NCI-H2171 (cell line): ENCODE measurements at places on chromosomes 3 and 15.
A peak's percentile ranks its signal among the peaks of the same experiment; 100 is the strongest.

DNA sequence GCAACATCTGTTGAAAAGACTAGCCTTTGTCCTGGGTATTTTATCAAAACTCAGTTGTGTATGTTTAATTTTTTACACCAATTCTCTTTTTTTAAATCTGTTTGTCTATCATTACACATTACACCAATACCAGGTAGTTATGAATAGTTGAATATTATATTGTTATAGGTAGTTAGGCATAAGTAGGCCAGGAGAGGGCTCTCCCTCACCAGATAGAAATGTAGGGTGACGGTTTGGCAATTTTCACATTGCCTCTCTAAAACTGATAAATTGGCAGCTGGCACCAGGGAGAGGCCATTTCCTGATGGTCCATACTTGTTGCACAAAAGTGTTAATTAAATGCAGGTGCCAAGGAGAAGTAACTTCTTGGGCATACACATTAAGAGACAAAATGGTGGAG lies 483.1 kb upstream of the EPHA6 start:
- DNase-seq: no peak

DNA sequence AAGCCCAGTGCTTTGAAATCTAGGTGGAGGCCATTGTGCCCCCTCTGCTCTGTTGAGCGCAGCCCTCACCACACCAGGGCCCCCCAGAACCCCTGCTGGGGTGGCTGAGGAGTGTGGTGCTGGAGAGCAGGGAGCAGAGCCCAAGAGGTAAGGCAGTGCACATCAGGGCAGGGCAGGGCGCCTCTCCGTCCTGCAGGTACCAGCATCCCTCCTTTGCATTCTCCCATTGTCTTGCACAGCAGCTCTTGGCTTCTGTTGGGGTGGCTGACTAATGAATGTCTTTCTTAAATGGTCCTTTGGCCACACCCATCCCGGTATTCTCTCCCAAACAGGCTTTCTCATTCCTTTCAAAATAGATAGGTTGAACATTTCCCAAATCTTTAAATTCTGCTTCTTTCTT lies 41.4 kb upstream of the GABRG3 start:
- DNase-seq: no peak

- DNase-seq: no peak
These were observed 125.9 kb downstream of the ATP10A start for GRCh38 chr15:25737218-25737643.

DNA sequence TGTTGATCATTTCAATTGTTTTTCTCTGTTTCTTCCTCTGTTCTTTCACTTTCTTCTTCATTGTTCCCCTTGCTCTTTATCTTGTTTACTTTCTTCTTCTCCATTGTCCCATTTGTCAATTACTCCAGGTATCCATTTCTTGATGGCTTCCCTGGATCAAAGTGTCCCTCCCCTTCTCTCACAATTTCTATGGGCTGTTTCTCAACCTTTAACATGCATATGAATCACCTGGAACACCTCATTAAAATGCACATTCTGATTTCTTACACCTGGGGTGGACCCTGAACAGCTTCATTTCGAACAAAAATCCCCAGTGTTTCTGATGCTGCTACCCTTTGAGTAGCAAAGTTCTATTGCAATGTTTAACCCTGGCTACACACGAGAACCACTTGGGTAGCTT lies 454.8 kb downstream of the EPHA6 start:
- no peak for DNase-seq

- DNase-seq: no peak
These were observed 50.6 kb downstream of the SLC6A6 start for GRCh38 chr3:14452740-14453710.

DNA sequence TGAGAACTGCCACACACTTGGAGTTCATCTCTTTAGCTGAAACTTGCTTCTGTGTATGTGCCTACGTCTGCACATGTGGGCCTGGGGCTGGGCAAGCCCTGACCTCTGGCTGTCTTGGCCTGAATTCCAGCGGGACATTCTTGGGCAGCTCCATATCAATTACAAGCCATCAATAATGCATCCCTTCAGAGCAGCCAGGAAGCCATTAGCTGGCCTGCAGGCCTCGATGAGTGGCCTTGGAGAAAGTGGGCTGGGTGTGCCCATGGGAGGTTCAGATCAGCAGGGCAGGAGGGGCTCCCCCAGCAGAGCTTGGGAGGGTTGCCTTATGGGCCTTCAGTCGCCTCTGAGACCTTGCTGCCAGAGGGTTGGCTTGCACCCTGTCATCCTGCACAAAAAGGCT lies 124.1 kb downstream of the ETFA start:
- no peak for DNase-seq

DNA sequence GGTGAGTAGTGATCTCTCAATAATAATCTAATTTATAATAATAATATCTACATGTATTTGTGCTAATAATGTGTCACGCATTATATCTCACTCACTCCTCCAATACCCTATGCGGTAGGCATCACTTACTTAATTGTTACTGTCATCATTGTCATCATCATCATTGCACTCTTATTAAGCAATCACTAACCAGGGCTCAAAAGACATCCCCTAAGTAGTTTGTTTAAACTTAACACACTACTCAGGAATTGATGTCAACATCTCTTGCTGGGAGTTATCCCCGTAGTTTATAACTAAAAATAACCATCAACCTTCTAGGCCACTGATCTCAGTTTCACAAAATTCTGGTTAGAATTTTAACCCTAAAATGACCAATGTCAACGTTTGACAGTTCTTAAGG lies 56.8 kb upstream of the ICE2 start:
- no peak for DNase-seq

GRCh38 chr3:179072100-179072438 lies 460 bp upstream of the ZMAT3 start:
- no peak for DNase-seq

GRCh38 chr15:63243101-63243500 lies 34.3 kb upstream of the APH1B start:
- no peak for DNase-seq

- DNase-seq: no peak
These were observed 1.7 kb upstream of the SLC6A20 start for GRCh38 chr3:45798034-45798433.

GRCh38 chr3:186582541-186582940 lies 12.0 kb downstream of the DNAJB11 start:
- no peak for DNase-seq

DNA sequence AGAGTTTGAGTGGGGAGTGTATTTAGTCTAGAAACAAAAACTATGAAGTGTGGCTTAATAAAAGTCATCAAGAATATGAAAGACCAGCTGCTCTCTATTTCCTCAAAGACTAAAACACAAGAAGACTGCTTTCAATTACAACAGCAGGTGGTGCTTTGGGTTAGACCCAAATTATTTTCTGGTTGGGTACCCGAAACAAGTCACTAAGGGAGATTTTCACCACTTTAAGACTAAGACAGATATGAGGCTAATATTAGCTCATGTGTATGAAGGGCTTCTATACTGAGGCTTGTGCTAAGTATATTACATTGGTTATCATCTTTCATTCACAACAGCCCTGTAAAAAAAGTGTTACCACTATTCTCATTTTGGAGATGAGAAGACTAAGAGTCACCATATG lies 43.1 kb downstream of the COL8A1 start:
- no peak for DNase-seq

- DNase-seq: peak; percentile 57
These were observed 75.7 kb downstream of the FAM43A start for GRCh38 chr3:194761384-194761783.

- DNase-seq: no peak
These were observed 100.4 kb downstream of the CD47 start for GRCh38 chr3:107990433-107990832.

DNA sequence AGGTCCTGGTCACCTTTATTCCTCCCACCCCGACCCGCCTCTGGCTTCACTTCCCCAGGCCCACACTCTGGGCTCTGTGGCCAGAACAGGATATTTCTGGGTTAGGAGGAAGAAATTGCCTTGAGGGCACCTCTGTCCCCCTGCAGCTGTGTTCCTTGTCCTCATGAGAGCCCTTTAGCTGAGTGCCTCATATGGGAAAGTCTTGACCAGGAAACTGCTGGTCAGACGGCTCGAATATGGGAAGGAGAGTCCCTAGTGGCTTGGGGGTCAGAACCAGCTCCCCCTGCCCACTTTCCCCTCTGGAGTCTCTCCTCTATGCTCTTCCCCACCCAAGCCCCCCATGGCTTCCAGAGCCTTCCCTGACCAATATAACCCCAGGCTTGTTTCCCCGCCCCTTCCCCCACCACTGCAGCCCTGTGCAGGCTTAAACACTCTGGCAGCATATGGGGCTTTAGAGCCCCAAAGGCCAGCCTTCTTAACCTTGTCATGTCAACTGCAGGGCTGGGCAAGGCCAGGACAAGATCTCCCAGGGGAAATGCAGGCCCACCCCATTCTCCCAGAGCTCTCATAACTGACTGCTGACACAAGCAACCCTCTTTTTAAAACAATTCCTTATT lies 36.4 kb downstream of the SEC22C start:
- no peak for DNase-seq

DNA sequence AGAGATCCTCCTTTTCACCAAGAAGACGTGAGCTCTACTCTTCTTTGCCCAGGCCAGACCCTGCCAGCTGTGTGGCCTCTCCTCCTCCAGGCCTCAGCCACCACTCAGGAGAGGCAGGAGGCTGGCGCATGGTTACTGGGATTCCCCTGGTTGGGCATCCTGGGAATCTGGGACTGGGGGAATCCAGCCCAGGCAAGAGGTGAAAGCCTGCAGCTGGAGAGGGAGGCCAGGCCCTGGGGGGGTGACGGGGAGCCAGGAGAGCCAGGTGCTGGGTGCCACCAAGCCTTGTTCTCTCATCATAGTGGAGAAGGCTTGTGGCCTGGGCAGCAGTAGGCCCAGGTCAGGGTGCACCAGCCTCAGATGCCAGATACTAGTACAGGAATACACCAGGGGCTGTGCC lies 6.2 kb downstream of the CCDC9B start:
- DNase-seq: no peak

DNA sequence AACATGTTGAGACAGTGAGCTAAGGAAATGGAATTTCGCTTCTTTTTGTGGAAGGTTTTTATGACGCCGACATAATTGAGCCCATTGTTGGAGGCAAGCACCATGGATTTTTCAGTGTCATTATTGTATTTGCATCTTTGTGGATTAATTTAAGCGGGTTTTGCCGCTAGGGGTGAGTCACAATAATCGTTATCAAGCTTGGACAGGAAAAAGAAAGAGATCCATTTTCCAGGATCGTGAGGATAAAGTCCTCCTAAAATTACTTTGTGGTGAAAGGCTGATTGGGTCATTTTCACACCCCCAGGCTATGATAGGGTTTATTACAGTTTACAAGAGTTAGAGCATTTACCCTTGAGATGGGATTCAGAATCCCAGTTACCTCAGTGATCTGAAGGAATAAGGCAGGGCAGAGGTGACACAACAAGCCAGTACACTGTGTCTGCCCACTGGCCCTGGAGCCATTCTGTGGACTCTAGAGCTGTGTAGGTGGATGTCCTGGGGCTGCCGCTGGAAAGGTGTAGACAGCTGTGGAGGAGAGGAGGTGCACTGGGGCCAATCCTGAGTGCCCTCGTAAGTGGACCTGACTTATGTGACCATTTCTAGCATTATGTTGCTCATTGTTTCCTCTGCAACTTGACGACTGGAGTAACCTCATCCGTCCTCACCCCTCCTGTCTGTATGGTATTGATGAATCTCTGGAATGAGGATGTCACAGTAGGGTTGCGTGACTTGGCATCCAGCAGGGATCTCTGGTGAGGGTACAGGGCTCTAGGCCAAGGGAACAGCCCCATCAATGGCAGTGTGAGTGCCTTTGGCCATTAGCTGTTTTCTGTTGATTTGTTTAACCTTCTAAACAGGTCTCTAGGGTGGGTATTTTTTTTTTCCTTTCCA lies 370.1 kb downstream of the LRTM1 start:
- DNase-seq: no peak

GRCh38 chr3:35394905-35395304 lies 244.4 kb upstream of the ARPP21 start:
- DNase-seq: no peak

DNA sequence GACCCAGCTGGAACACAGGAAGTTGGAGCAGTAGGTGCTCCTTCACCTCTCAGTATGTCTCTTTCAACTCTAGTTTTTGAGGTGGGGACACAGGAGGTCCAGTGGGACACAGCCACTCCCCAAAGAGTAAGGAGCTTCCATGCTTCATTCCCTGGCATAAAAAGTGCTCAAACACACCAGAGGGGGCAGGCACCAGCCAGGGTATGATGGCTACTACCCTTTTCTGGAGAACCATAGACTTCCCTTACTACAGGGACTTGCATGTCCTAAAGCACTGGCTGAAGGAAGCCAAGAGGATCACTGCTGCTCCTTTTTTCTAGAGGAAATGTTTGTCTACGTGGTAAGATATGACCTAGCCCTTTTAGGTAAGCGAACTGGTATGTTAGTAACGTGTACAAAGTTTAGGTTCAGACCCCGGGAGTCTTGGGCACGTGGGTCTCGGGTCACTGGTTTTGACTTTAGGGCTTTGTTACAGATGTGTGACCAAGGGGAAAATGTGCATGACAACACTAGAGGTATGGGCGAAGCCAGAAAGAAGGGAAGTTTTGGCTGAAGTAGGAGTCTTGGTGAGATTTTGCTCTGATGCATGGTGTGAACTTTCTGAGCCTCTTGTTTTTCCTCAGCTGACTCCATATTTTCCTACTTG lies 11.9 kb downstream of the IL17RB start:
- DNase-seq: no peak

GRCh38 chr3:38811822-38812221 lies 4.2 kb downstream of the SCN10A start:
- no peak for DNase-seq
